ENCODE measurements at places on chromosomes 4 and X. TPM values are rescaled to one million over a fixed set of nuclear protein-coding genes. Genes with fewer than 3 reads are reported as not detected.

Gene CENPVL2
- total RNA-seq, result 5.2 TPM

Gene HPGD
- 4.1 TPM for total RNA-seq

Gene TAF7L
- not detected for total RNA-seq

Gene WAS
- 0.12 TPM for total RNA-seq

Gene MAGEE1
- 10.0 TPM for total RNA-seq

Gene NCAPG
- total RNA-seq, result 40.9 TPM

Gene FATE1
- 0.31 TPM for total RNA-seq

Gene F9
- not detected for total RNA-seq
